ENCODE measurements at places on chromosomes 12 and 14.
A peak's percentile ranks its signal among the peaks of the same experiment; 100 is the strongest.

DNA sequence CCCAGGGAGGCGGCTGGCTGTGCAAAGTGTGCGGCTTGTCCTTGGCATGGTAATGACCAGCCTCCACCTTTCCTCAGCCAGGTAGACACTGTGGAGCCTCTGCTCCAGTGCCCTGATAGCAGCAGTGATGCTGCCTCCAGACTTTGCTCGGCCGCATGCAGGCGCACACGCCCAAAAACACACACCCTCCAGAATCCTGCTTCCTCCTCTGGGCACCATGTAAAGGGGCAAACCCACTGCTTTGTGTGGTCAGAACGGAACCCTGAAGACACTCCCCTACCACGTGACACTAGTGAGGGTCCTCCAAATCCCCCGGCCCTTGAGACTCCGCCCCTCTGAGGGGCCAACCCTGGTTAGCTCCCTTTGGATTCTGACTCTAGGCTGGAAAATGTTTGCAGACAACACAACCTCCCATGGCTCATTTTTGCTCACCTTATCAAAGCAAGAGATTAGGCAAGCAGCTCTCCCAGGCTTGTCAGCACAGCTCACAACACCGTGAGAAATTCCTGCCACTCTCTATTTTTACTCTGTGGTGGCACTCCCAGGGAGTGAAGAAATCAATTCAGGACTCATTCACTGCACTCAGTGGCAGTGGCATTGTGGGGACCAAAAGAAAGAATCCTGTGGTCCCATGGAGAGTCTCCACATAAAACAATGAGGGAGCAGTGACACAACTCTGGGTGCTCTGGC, 4.5 kb downstream of the KRT77 start:
- no peak for DNase-seq

- DNase-seq, result no peak
Observed at GRCh38 chr14:103122947-103123633, at the start of gene TNFAIP2. Gene TNFAIP2, plus strand, starts transcription at chr14:103123461. Its CDS starts 2,997 bp downstream, at chr14:103126458.

DNA sequence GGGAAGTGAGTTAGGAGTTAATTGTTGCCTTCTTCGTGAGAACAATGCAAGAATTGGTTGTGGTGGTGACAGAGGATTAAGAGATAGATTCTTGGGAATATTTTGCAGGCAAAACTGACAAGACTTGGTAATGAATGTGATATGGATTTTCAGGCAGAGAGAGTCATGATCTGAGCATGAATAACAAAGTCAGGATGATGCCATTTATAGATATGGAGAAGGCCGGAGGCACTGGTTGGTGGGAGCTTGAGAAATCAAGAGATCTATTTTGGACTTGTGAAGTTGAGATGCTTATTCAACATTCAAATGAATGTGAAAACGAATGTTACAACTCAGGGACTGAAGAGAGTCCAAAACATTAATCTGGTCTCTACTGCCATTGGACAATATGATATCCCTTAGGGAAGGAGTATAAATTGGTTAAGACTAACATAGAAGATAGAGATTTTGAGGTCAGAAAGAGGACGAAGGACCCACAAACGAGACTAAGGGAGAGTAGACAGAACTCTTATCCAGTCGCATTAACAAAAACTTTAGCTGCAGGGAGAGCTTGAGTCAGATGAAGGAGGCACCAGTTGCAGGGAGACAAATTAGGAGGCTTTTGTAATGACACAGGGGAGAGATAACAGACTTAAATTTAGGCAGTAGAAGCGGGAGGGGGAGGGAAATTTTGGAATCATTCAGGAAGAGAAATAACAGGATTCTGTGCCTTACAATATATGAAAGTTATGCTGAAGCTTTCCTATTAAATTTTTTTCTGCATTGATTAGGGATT, 1090.6 kb downstream of the GALC start:
- no peak for DNase-seq

DNA sequence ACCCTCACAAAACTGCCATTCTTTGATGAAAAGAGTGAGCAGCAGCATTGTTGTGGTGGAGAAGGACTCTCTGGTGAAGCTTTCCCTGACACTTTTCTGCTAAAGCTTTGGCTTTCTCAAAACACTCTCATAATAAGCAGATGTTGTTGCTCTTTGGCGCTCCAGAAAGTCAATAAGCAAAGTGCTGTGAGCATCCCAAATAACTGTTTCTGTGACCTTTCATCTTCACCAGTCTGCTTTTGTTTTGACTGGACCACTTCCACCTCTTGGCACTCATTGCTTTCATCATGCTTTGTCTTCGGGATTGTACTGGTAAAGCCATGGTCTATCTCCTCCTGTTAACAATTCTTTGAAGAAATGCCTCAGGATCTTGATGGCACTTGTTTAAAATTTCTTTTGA, 424.7 kb upstream of the TMPO start:
- no peak for DNase-seq

GRCh38 chr14:69685716-69686115, 74.3 kb downstream of the SUSD6 start:
- no peak for DNase-seq

DNA sequence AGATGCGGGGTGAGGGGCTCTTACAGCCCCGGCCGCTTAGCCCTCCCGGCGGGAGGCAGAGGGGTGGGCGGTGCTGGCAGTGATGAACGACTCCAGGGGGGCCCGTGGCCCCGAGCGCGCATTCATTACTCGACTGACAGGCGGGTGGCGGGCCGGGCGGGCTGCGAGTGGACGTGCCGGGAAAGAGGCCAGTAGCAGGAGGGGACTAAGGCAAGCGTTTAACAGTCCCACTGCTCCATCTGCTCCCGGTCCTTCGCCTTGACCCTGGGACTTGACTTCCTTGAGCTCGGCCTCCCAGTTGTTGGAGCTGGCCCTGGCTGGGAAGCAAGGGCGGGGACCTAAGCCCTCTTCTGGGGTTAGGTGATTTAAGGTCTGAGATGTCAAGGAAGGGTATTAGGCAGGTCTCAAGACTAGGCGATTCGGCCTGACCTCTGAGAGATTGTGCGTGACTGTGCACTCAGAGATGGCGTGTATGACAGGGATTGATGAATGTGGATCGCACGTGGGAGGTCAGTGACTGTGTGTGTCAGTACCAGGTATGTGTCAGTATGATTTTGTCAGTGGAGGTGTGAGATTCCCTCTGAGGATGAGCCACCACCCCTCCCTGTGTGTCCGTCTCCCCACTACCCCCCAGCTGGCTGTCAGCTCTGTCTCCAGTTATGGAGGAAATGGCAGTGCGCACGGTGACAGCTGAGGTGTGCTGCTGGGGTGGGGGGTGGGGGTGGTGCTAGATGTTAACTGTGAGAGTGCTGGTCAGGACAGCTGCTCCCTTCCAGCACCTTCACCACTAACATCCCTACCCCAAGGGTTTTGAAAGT, 3.6 kb upstream of the DNAJC22 start:
- DNase-seq, result no peak

DNA sequence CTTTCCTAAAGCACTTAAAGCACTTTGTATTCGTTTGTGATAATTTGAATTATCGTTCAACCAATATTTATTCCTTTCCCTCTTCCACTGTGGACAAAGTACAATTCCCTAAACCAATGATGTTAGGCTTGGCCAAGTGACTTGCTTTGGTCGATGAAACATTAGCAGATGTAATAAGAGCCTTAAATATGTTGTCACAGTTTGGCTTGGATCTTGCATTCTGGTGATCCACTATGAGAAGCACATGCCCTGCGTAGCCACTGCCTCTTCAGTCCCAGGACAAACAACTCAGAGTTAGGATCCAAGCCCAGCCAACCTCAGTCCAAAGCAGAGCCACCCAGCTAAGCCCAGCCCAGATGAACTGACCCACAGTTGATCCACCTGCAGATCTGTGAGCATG, 8.4 kb upstream of the C12orf75 start:
- DNase-seq, result no peak

DNA sequence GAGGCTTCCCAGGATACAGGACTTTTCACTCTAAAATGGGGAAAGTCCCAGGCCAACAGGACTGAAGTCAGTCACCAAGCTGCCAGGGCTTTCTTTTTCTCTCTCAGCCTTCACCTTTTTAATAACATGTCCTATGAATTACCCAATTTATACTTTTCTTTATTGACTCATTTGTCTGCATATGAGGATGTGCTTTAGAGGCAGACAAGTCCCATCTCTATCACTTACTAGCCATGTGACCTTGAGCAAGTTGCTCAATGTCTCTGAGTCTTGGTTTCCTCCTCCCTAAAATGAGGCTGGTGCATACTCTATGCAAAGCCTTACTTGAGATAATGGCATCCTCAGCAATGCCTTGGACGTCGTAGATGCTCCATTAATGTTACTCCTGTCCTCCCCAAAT, 98.1 kb upstream of the TMPO start:
- no peak for DNase-seq

DNA sequence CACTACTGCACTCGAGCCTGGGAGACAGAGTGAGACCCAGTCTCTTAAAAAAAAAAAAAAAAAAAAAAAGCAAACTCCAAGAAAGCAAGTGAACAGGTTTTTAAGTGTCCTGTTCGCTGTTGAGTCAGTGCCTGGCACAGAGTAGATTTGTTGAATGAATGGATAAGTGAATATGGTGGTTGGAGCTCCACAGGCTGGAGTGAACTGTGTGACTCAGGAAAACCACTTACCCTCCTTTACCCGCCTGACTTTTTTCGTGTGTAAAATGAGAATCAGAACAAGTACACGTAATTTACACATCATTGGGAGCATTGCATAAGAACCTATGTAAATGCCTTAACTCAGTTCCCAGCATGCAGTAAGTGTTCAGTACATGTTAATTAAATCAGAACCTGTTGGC, 24.0 kb upstream of the ESRRB start:
- DNase-seq, result no peak

- no peak for DNase-seq
Observed at GRCh38 chr14:103890821-103891666, 37.2 kb upstream of the TDRD9 start.

- DNase-seq, result peak; percentile 58
Observed at GRCh38 chr12:7092229-7092985, at the start of gene C1R. Gene C1R, minus strand, starts transcription at chr12:7092445. Its CDS starts 57 bp downstream, at chr12:7092388.

- DNase-seq, result no peak
Observed at GRCh38 chr12:55724226-55724939, 4.2 kb downstream of the RDH5 start.

DNA sequence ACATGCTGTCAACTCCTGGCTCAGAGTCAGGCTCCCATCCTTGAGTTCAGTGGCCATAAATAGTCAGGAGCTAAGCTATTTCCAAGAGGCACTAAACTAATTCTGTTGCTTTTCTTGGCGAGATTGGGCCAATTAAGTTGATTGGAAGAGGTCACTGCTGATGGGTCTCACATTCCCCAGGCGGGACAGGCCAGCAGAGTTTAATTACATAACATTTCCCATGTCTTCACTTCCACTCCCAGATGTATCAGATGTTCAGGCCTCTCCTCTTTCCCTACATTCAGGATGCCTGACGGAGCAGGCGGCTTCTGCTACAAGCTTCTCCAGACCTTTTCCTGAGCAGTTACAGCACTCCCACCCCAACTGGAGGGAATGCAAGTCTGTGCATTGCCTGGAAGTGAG, 5.3 kb downstream of the NTF3 start:
- no peak for DNase-seq

DNA sequence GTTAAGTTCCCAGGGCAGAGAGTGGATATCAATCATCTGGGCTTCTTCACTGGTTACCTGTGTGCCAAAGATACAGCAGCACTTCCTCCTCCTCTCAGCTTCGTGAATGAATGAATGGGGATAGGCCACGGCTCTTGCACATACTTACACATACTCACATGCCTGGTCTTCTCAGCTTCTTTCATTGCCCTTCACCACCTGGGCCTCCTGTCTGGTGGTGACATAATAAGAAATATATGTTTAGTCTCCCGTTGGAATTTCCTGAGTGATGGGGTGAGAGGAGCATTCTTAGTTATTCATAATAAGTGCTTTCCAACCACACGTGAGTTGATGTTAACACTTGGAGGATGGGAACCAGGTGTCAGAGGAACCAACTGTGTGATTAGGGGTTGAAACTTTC, 268.1 kb upstream of the RMST start:
- DNase-seq, result no peak

DNA sequence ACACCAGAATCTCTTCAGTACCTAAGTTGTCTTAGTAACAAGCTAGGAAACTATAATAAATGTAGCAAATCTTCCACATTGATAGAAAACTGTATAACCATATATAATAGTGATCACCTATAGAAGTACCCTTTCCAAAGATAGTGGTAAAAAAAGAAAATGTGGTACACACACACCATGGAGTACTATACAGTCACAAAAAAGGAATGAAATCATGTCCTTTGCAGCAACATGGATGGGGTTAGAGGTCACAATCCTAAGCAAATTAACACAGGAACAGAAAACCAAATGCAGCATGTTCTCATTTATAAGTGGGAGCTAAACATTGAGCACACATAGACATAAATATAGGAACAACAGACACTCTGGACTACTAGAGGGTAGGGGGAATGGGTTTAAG, 90.5 kb downstream of the SLC25A21 start:
- DNase-seq, result no peak

Data from SK-N-MC (cell line).